ENCODE measurements at places on chromosomes 3 and 15.

GRCh38 chr3:150015901-150016300, 45.2 kb upstream of the PFN2 start:
- DNase-seq, result no peak

DNA sequence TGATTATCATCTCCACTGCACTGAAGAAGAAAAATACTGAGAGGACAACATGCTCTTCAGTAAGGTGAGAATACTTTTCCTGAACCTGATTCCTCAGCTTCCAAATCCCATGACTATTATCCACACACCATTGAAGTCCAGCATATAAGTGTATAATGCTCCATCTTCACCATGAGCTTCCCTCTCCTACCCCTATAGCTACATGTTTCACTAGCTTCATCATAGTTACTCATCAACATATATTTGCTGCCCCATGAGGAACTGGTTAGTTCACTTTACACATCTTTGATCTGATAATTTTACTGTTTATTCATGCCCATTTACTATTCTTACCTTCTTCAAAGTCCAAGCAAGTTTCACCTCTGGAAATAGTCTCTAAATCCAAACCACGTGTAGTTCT, 908.5 kb upstream of the SEMA6D start:
- peak; percentile 30 for DNase-seq

DNA sequence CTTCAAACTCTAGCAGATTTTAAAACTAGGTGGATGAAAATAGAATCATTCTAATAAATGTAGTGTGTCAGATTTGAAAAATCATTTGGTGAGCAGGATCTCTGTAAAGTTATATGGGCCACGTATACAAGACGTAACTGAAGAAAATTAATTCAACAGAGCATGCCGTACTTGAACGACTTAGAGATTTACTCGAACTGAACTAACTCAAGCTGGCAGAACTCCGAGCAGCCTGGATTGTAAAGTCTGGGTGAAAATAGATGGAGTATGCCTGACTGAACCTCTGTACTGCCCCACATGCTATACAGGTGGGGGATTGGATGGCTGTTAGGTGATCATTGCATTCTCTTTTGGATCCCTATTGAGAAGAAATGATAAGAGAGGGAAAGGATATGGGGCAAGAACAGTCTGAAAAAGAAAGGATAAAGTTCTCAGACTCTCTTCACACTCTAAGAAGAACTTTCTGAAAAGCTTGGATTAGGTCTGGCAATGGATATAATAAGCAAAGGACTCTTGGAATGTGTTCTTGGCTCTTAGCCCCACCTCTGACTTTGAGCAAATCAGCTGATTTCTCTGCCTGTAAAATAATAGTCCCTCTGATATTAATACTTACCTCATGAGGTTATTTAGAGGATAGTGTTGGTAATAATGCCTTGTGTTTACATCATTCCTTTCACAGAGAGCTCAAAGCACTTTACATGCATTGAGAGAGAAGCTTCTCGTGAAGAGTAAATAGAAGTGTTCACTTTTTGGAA, 147.5 kb downstream of the FILIP1L start:
- no peak for DNase-seq

- no peak for DNase-seq
Observed at GRCh38 chr15:78550194-78550593, 9.9 kb downstream of the PSMA4 start.

DNA sequence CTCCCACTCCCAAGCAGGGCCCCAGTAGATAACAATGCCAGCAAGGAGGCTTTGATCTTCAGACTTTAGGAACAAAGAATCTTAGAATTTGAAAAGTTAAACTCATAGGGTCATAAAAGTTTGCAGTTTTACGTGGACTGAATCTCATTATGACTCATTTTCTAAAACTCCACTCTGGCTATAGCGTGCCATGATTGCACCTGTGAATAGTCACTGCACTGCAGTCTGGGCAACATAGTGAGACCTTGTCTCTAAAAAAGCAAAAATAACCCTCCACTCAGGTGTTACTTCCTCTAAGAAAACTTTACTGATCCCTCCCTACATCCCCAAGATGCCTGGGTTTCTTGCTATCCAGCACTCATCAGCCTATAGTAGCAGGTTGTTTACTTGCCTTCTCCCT, 104.5 kb downstream of the IL20RB start:
- no peak for DNase-seq

- no peak for DNase-seq
Observed at GRCh38 chr3:17672506-17672905, 69.9 kb downstream of the TBC1D5 start.
